ENCODE measurements at places on chromosomes 4 and X.

- no peak for DNase-seq
Measured at GRCh38 chr4:190020790-190021717, 6.0 kb downstream of the FRG2 start.

- DNase-seq, result no peak
Measured at GRCh38 chrX:102085706-102086105, 39.8 kb upstream of the TCEAL2 start.

GRCh38 chrX:141791856-141792255, 46.3 kb upstream of the MAGEC3 start:
- no peak for DNase-seq

DNA sequence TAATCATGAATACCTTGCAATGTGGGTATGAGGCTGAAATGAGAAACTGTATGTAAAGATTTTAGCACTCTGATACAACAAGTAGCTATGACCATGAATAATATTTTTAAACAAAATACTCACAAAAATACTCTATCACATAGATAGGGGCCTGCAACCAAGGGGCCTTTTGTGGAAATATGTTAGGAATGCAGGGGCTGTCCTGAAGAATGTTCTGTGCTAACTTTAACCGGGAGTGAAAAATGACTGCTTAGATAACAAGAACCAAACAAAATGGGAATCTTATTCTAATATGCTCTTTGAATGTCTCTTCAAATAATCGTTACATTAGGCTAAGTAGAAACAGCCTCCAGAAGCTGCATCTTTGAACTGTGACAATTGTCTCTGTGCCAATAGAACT, 37.9 kb upstream of the GYPA start:
- no peak for DNase-seq

GRCh38 chrX:40391662-40392061, 189.1 kb upstream of the ATP6AP2 start:
- no peak for DNase-seq

DNA sequence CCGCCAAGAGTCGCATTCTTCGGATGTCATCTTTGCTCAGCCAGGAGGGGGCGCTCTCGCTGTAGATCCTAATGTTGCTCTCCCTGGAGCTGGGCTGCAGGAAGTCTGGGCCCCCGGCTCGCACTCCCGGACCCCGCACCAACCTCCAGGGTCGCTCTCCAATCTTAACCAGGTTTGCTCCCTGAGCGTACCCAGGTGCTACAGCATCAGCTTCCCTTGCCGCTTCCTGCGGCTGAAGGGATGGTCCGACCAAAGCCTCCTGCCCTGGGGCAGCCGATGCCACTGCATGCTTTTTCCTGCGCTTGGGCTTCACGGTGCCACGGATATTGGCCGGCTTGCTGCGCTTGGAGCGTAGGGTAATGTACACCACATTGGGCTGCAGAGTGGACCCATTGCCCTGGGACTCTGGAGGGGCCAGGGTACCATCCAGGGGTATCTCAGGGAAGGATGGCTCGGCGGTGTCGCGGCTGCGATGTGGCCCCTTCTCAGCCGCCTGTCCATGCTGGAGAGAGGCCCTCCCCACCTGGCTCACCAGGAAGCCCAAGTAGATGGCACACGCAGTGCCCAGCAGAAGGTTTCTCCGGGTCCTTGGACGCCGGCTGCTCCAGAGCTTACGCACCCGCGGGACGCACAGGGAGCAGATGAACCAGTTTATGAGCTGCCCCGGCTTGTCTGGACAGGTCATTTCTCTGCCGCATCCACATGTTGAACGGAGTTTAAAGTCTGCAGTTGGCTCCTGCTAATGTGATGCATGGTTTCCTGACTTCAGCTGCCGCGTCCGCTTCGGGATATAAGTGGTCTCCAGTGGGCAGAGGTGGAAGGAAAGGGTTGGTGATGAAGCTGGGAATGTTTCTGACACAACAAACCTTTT, 1.9 kb downstream of the GASK1B start:
- no peak for DNase-seq

DNA sequence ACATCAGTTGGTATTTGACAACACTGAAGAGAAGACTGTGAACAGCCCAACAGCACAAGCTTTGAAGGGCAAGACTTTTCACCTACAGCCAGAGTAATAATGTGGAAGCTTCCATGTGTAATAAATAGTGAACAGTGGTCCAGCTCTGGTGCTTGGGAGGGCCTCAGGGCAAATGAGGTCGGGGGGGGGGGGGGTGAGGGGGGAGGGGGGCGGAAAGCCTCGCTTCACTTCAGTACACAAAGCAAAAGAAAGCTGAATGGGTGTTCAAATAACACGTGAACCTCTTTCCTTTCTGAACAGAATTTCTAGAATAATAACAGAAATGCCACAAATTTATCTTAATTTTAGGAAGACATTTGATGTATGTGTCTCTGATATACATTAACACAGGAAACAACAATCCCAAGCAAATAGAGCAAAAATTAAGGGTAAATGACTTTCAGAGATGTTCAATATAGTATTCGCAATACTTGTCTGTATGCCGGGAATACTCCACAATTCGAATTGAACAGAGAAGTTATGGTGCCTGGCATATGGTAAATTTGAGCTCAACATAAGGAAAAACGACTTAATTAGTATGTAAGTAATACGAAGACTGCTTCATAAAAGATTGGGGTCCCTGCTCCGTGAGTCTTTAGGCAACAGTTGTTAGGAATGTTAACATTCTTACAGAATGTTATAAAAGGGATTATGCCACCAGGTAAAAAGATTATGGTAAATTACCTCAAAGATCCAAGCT, 92.6 kb downstream of the FRYL start:
- no peak for DNase-seq

DNA sequence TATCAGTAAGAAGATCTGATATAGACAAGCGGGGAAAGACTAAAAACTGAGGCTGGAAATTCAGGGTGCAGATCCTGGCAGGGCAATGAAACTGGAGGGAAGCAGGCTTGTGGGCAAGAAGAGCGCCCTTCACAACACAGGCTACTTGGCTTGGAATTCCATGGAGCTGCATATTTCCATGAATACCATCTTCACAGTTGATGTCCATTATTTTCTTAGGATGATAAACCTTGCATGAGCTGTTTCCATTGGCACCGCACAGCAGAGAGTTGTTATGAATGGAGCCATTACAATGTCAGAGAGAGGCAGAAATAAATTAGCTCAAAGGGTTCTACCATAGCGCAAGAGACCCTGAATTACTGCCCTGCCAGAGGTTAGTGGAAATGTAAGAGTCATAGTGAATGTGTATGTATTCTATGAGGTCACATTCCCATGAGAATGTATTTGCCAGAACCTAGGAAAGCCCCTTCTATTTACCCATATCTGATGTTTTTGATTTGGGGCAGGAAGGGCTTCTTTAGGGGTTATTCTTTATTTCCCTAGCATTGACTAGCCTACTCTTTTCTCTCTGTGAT, 215.6 kb downstream of the PALLD start:
- no peak for DNase-seq

GRCh38 chr4:152880263-152880662, 55.9 kb upstream of the FHDC1 start:
- DNase-seq, result no peak

DNA sequence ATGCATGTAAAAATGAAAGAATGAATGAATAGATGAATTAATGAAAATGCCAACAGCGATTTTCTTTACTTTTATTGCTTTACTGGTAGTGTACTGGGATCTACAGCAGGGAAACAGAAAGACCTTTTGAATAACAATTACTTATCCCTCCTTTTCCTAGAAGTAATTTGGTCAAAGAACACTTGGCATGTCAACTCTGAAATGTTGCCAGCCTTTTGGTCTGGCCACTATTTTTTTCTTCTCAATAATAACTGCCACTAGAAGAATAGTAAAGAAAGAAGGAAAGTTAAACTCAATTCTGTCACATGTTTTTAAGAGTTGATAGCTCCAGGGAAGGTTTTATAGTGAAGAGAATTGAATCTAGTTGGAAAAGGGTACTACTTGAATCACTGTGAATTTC, 52.9 kb downstream of the EPHA5 start:
- no peak for DNase-seq

DNA sequence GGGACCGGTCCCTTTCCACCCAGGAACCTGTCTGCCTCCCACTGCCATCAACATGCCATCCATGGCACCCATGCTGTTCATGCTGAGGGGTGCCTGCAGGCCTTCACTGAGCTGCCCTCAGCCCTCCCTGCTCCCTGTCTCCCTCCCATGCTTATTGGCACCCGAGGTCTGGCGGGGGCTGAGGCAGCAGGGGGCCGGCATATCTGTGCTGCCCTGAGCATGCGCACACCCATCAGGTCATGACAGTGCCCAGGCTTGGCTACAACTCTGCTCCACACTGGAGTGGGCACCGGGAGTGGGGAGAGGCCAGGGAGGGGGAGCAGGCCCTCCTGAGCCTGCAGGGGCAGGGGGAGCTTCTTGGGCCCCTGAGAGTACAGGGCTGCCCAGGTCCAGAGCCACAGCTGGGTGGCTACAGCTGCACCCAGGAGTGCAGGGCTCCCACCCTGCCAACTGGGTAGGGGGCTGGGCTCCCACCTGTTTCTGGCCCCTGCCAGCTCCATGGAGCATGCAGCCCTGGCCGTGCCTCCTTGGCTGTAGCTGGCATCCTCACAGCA, 395.8 kb upstream of the DMD start:
- no peak for DNase-seq

DNA sequence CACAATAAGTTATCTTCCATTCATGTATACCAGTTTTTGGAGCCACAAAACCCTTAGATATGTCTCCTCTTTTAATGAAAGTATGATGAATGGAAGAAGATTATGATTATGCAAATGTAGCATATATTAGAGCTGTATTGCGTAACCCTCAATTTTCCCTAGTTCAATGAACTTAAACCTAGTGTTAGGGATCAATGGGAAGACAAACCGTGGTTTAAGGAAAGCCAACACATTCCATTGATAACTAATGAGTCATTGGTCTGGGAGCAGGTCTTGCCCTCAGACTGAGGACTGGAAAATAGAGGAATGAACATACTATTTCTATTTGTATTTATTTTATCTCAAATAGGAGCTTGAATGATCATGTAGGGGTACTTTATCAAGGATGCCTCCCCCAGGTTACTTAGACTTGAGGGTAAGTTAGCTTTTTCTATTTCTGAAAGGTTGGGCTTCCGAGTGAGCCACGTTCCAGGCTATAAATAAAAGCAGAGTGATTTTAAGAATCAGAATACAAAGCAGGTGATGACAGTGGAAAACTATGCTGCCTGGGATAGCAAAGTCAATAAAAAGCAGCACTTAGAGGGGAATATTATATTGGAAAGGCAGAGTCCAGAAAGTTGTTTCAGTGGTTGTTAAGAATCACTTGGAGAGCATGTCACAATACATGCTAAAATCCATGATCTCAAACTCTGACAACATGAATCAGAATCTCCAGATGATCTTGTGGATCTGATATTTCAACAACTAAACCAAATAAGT, 356.0 kb downstream of the ADAM29 start:
- DNase-seq, result no peak

DNA sequence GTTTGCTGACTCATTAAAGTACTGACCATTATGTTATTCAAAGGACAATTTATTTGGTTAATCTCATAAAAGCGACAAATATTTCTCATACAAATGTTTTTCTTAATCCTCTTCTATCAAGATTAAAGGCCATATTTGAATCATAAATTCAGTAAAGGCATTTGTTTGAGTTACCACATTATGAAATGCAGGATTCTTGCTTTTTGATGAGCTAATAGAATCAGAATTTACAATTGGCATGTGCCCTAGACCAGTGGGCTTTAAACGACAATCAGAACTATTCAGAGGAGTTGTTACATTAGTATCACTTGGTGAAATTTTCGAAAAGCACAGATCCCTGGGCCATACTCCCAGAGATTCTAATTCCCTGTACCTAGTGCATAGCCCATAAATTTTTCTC, 55.3 kb downstream of the KLHL4 start:
- DNase-seq, result no peak

DNA sequence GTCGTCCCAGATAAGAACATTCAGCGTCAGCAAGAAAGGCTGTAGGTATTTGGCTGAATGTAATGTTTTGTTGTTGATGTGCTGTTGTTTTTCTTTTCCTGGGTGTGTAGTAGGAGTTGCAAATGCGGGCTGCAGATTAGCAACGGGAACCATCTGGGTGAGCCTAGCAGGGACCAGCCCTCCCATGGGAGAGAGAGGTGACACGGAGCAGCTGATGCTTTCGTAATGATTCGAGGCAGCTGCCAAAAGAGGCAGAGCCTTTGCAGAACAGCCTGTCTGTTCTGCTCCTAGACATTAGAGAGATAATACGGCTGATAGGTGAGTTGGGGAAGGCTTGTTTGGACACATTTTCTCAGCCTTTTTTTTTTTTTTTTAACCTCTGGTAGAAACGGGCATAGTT, 25.3 kb downstream of the ARSF start:
- DNase-seq, result no peak

DNA sequence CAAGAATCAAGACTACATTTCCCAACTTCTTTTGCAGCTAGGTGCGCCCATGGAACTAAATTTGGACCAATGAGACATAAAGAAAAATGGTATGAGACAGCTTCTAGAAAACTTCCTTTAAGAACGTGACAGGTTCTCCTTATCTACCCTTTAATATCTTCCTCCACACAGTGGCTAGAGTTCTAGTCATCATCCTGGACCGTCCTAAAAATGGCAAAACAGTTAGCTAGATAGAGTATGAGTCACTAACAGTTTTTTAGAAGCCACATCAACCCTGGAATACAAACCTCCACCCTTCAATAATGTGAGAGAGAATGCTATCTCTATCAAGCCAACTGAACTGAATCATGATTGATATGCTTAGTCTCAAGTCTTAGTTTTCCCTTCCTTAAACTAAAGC, 267.9 kb upstream of the SLC7A11 start:
- no peak for DNase-seq

GRCh38 chr4:100450449-100450848, 67.4 kb downstream of the EMCN start:
- DNase-seq, result no peak

- no peak for DNase-seq
Measured at GRCh38 chrX:750263-750662, 119.7 kb downstream of the SHOX start.

- no peak for DNase-seq
Measured at GRCh38 chr4:88043001-88043400, 35.6 kb downstream of the PKD2 start.

DNA sequence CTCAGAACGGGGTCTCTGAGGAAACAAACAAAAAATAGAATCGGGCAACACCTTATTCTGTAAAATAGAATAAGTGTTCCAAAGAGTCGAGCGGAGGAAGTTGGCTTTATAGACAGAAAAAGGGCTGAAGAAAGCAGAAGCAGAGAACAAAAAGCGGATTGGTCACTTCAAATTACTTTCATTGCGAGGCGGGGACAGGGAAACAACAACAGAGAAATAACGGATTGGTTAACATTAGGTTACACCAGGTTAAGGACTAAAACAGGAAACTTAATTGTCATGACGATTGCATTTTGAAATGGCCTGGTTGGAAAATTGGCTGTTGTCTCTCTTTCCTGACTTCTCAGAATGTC, 433 bp upstream of the COQ2 start:
- DNase-seq, result no peak

Data from NCI-H1436 (cell line).